ENCODE measurements at places on chromosomes 4 and X.

DNA sequence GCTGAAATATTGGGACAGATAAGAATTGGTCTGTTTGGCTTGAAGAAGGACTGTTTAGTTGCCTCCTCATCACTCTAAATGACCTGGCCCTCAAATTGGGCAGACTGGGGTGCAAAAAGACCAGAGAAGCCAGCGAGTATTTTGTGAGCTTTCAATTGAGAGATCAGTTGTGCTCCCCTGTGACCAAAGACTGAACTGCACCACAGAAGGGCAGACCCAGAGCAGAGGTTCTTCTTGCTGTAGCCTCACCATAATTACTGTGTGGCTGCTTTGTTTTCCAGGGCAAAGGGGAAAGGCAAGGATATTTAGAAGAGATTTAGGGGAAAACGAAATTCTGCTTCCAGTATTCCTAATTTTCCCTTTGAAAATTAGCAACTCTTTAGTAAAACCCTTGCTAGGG lies 104.0 kb upstream of the MBNL3 start:
- DNase-seq, result no peak

DNA sequence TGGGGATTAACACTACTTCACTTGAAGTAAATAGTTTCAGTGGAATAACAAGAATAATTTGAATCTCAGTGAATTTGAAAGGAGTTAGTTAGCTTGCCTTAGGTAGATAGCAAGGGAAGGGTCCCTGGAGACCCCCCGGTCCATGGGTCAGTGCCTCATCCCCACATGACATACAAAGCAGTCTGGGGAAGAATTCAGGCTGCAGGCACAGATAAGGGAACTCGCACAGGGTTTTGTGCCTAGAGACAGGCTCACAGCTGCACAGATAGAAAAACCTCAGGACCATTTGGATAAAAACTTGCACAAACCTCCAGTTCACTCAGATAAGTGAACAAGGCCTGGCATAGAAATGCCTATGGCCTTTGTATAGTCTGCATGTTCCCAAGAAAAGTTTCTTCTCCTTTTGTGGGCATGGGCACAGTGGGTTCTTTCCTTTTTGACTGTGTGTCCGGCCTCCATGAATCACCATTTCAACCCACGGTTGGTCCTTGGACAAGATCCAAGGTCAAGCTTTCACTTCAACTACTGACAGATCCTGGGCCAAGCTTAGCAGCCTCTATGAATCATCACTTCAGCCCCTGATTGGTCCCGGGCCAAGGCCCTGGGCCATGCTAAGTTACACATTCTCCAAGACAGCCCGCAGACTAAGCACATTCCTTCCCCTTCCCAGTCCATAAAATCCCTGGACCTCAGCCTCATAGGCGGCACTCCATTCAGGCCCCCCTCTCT lies 108.3 kb upstream of the KLHL4 start:
- peak; percentile 67 for DNase-seq

DNA sequence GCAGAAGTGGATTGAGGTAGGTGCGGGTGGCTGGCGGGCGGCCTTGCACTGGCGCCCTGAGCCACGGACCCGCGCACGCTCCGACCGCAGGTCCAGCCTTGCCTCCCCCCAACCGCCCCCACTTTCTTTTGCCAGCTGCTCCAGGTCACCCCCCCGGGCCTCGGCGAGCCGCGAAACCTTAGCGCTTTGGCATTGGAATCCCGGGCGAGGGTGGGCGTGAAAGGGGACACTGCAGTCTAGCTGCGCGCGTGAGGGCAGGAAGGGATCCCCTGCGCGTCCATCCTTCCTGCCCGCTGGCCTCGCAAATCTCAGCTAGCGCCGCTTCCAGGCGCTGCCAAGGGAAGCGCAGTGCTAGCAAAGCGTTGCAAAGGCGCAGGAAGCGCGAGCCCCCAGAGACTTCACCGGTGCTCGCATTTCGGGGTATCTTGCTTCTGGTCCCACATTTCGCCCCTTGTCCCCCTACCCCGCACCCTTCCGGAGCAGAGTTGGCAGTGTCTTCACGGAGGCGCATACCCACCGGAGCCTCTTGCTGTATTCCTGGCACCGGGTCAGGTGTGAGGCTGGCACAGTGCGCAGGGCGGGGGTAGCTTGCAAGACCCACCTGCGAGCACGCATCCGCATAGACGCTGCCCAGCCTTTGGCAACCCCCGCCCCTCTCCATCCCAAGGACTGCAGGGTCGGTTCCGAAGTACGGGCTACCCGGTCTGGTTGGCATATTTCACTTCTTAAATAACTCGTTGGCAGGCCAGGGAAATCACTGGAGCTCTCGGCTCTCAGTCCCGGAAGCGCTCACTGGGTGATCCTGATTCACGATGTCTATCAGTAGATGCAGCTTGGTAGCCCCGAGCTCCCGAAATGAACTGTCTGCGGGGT lies 104.4 kb downstream of the UCHL1 start:
- peak; percentile 69 for DNase-seq

- no peak for DNase-seq
Observed at GRCh38 chr4:6062133-6062532, 43.9 kb upstream of the C4orf50 start.

DNA sequence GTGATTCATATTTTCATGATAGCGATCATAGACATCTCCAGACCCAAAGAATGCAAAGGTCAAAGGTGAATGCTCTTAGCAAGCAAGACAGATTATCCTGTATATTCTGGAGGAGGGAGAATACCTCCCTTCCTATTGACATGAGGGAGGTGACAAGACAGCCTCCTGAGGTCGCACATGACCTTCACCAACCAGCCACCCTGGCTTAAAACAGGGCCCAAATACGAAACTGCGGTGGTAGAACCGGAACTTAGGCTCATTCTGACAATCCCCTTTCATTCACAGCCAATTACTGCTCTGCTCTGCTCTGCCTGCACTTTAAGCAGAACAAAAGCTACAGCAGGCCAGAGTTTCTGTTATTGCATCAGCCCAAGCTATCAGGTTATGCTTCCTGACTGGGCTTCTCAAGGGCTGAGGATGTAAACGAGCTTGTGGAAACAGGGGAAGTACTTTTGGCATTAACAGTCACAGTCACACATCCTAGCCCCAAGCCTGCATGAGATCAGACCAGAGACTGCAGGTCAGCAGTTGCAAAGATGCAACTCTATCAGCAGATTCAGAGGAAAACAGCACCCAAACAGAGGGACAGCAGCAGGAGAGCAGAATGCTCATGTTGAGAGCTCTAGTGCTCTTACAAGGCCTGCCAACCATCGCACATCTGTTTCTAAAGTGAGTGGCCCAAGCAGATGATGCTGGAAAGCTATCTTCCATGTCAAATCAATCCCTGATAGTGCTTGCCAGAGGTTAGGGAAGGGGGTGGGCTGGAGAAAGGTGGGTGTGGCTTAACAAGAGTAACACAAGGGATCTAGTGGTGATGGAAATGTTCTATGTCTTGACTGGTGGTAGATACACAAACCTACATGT lies 51.3 kb upstream of the MAP3K15 start:
- DNase-seq, result peak; percentile 65

DNA sequence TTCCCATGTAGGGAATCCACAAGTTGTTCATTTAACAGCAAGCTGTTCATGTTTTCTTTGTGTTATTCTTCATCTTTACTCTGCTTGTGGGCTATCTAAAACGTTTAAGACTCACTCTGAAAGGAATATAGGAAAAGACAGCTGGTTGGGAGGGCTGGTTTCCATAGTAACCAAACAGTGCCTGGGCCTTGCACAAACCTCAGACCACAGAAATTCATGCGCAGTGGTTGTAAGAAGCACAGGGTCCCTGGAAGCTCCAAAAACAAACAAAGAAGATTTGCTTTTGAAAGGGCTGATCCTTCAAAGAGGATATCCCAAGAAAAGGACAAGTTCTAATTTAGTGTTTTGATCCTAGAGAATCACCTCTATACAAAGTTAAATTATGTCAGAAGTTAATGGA lies 7.8 kb downstream of the SERTM2 start:
- DNase-seq, result peak; percentile 83

DNA sequence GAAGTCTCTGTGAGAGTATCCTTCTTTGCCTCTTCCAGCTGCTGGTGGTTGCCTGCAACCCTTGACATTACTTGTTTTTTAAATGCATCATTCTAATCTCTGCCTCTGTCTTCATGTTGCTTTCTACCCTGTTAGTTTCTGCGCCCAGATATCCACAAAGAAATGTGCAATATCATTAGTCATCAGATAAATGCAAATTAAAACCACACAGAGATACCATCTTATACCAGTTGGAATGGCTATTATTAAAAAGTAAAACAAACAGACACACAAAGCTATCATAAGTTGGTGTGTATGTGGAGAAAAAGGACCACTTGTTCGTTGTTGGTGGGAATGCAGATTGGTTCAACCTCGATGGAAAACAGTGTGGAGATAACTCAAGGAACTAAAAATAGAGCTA lies 517.4 kb downstream of the FAT4 start:
- no peak for DNase-seq

DNA sequence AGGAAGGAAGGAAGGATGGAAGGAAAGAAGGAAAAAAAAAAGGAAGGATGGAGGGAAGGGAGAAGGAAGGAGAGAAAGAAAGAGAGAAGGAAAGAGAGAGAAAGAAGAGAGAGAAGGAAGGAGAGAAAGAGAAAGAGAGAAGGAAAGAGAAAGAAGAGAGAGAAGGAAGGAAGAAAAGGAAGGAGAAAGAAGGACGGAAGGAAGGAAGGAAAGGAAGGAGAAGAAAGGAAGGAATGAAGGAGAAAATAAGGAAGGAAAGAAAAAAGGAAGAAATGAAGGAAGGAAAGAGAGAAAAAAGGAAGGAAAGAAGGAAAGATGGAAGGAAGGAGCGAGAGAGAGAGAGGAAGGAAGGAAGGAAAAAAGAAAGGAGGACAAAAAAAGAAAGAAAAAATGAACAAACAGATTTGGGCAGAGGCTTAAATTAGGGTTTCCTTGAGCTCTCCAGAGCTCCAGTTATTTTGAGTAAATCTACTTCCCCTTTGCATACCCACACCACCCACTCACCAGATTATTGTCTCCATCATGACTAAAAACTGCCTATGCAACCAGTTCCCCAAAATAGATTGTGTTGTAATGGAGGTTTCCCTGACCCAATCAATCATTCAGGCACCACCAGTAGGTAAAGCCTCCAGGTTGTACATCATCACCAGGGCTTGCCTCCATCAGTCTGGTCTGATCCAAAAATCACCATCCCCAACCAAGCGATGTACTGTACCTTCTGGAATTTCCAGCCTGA lies 1722.9 kb upstream of the PCDH10 start:
- DNase-seq, result no peak

DNA sequence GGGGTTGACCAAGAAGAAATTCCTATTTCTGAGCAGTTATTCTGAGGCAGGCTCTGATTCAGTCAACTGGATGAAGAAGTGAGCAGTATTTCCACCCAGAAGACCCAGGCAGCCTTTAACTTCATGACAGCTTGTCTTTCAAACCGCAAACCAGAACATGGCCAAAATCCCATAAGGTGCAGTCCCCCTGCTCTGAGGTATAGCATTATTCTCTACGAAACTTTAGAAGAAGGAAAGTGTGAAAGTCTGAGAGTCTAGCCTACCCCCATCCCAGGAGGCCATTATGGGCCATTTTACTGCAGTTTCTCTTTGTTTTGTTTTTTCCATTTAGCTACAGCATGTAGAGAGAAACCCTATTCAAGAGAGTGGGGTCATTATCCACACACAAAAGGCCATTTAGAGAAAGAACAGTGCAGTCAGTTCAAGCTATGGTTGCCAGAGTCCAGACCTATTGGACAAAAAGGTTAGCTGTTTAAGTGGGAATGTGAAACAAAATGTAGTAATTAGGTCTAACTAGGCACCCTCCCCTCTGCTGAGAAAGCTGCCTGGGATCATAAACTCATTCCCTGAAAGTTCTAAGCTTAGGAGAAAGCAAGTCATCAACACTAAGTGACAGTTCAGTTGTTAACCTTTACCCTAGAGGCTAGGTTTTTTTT lies 52.1 kb upstream of the RASGEF1B start:
- no peak for DNase-seq

Measured in muscle of leg (tissue), 16 donors.